ENCODE measurements at places on chromosomes 16 and 17.

DNA sequence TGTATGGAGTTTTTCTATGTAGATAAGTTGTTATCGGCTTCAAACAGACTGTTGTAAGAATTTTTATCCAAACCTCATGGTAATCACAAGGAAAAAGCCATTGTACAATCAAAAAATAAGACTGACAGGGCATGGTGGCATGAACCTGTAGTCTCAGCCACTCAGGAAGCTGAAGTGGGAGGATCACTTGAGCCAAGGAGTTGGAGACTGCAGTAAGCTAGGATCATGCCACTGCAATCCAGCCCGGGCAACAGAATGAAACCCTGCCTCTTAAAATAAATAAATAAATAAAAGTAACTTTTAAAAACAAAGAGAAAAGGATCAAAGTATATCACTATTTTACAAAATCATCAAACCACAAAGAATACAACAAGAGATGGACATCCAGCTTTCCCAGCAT lies 14.4 kb downstream of the OR1A1 start:
- no peak for DNase-seq

- no peak for DNase-seq
Measured at GRCh38 chr16:81553814-81554675, 109.4 kb downstream of the CMIP start.

GRCh38 chr17:81312624-81313325 lies 17.7 kb upstream of the SLC38A10 start:
- no peak for DNase-seq

GRCh38 chr17:50604513-50604912 lies 30.2 kb upstream of the ABCC3 start:
- peak; percentile 84 for DNase-seq

- no peak for DNase-seq
Measured at GRCh38 chr17:78147315-78147998, 1.3 kb downstream of the C17orf99 start.

GRCh38 chr17:40796846-40797245 lies 2.9 kb downstream of the KRT28 start:
- DNase-seq, result no peak

DNA sequence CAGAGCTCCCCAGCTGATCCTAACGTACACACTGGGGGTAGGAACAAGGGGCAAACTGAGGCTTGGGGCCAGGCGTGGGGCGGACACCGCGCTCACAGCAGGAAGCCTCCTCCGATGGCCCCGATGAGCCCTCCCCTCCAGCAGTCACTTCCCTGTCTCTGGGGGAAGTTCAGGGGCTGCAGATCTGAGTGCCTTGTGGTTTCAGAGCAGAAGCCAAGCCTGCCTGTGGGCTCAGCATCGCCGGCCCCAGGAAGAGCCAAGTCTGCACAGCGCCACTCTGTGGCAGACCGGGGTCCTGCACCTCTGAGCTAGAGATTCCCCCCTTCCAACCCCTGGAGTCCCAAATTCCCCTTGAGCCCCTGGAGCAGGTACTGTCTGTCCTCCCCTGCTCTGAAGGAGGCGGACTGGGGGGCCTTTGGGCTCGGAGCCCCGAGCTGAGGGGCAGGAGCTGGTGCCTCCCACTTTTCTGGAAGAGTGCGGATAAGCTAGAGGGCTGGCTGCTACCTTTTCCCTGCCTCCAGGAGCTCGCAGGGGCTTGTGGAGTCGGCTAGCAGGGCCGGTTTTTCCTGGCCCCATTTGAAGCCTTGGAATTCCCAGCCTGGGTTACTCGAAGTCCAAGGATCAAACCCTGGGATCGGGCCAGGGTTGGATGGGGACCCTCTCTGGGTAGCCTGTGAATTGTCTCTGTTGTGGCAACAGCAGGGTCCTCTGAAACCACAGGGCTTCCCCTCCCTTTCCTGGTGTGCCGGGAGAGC lies 2.9 kb downstream of the GSE1 start:
- DNase-seq, result peak; percentile 56

Data from NCI-H2081 (cell line).